ENCODE measurements at places on chromosomes 12 and 14. TPM values are rescaled to one million over a fixed set of nuclear protein-coding genes. Genes with fewer than 3 reads are reported as not detected.

DNA sequence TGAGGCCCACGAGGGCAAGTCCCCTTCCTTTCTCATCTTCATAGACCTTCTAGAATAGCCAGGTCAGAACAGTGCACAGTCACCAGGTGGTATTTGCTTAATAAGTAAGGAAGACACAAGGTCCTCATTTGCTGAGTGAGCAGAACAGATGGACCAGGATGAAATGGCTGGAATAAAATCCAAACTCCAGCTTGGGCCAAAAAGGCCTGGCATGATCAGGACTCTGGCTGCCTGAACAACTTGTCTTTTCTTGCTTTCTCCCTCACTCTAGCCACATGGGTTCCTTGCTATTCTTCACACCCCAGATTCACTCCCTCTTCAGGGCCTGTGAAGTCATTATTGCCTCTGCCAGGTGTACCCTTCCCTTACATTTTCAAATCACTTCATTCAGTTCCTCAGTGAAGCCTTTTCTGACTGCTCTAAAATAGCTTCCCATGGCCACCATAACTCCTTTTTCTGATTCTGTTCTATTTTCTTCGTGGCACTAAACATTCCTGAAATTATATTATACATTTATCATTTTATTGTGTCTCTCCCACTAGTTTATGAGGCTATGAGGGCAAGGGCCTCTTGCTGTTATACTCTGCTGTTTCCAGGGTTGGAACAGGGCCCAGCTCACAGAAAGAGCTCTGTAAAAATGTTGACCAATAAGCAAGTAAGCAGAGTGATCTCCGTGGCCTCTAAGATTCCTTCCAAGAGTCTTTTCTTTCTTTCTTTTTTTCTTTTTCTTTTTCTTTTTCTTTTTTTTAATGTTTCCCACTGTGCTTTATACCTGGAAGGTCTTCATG, 150.8 kb downstream of the TTC8 start:
- DNase-seq = no peak

GRCh38 chr12:116263844-116264243, 13.6 kb downstream of the MED13L start:
- DNase-seq = no peak

- DNase-seq = no peak
These were observed 65.9 kb upstream of the PPP1R12A start for GRCh38 chr12:80000831-80001230.

GRCh38 chr14:68340262-68340661, 452.6 kb downstream of the ZFP36L1 start:
- DNase-seq = no peak

GRCh38 chr12:13318231-13319015, 121.9 kb downstream of the EMP1 start:
- no peak for DNase-seq

DNA sequence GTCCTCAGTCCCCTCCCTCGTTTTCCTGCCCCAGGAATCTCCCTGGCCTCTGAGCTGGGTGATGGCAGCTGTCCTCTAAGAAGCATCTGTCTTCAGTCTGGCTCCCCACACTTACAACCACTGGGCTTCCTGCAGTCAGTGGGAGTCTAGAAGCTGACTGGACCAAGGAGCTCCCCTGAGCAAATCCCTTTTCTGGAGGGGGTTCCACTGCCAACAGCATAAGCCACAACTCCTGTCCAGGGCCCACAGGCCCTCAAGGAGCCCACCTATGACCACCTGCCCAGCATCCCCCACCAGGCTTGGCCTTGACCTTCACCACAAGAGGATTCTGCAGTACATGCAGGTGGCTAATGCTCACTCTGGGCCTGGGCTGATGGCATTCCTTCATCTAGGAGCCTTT, 4.1 kb downstream of the RDH16 start:
- peak; percentile 74 for DNase-seq

GRCh38 chr12:3461391-3461790, 29.6 kb upstream of the PRMT8 start:
- DNase-seq = no peak

GRCh38 chr14:95535226-95536021, 574 bp downstream of the GLRX5 start:
- DNase-seq = no peak

DNA sequence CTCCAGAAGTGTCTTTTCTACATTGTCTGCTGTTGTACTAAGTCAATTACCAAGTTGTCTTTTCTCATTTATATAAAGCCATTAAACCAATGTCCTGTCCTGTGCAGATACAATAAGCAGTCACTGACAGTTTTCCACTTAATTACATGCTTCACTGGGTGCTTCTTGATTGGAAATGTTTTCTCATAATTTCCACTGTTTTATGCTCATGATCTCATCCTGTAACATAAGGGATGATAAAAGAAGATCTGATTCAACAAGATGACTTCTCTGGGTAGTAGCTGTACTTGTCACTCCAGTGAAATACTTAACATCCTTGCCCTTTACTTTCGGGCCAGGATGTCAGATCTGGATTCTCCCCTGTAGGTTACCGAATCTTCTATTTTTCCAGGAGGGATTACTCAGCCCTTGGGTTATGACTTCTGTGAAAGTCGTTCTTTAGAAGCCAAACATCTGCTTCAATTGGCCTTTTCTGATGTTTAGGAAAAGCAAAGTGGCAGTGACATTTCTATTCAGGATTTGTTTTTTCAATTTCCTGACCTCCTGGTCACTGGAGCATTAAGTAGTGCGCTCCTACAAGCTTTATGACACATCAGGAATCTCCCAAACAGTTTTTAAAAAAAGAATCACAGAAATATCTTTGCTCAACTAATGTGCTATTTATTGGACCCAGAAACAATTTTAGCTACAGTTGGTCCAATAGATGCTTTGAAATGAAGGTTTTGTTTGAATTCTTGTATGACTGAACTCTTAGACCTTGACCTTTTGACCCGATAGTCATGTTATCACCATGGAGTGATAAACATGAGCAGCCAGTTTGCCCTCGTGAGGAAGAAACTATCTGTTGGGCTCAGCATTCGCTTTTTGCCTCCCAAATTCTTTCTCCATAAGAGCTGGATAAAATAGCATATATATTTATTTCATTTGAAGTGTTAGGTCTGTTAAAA, 234.5 kb upstream of the SSTR1 start:
- no peak for DNase-seq

- DNase-seq = no peak
These were observed 44.7 kb upstream of the FBRSL1 start for GRCh38 chr12:132444957-132445883.

GRCh38 chr12:50004696-50005095, 20.6 kb downstream of the RACGAP1 start:
- DNase-seq = no peak

DNA sequence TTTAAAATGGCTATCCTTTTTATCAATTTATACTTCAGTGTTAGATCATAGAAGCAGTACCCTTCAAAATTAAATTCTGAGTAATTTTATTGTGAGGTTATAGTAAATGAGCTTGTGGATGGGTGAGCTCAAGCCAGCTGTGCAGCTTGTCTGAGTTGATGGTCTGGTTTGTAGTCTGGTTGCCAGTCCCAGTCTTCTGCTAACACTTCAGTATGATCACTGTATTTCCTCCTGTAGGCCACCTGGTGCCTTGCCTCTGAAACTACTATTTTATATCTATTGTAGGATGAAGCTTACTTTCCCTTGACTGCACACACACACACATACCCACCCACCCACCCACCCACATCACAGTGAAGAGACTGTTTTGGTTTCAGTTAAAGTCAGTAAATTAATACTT, 496.4 kb downstream of the PCNX1 start:
- DNase-seq = no peak

DNA sequence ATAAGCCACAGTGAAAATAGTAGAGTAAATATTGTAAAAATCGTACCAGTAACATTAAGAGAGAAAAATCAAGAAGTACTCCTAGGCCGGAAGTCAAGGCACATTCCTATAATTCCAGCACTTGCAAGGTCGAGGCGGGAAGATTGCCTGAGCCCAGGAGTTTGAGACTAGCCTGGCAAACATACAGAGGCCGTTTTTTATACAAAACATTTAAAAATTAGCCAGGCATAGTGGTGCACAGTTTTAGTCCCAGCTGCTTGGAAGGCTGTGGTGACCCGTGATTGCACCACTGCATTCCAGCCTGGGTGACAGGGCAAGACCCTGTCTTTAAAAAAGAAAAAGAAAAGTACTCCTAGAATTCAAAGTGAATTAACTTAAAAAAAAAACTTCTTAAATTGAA, 341.8 kb downstream of the C12orf50 start:
- DNase-seq = no peak

DNA sequence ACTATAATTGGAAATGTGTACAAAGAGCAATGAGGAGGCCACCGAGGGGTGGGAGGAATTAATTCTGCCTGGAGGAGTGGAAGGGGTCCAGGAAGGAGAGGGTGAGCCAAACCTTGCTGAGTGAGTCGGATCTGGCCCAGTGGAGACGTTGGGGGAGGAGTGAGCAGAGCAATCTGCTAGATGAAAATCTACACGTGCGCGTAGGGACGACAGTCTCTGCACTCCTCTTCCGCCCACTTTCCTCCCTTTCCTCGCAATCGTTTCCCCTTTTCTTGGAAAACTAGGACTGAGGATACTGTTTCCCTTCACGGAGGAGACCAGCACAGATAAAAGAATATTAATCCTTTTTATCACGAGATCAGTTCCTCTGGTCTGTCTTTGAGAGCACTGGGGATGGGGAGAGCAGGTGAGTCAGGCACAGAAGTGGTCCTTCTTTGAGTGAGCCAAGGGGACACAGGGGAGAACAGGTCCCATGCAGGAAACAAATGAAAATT, 2.9 kb upstream of the NAB2 start:
- no peak for DNase-seq

GRCh38 chr14:90642244-90642717, 173.9 kb downstream of the TTC7B start:
- no peak for DNase-seq

DNA sequence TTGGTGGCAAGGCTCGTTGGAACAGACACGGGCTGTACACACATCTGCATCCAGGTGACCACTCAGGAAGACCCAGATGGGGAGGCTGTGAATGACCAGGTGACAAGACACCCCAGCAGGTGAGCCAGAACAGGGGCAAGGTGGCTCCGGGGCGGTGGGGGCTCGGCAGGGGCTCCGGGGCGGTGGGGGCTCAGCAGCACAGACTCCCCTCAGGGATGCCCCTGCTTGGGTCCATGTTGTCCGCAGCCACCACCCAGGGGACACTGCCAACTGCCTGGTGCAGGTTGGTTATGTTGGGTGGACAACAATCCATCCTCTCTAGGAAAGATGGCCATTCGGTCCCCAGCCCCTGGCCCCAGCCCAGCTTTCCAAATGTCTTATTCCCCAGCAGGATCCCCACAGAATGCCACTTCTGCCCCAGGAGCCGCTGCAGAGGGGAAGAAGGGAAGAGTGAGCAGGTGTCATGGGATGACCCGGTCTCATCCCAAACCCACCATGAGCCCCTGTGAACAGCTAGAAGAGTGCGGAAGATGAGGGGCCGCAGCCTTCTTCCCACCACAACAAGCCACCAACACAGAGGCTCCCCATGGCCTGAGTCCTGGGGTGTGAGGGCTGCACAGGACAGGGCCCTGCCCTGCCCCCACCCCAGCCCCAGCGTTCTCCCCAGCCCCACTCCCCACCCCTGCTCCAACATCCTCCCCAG, 31.4 kb upstream of the C14orf180 start:
- no peak for DNase-seq

GRCh38 chr14:56333359-56334292, 215.4 kb downstream of the PELI2 start:
- DNase-seq = no peak

- peak; percentile 96 for DNase-seq
These were observed 60.2 kb upstream of the FERMT2 start for GRCh38 chr14:53011053-53011462.

DNA sequence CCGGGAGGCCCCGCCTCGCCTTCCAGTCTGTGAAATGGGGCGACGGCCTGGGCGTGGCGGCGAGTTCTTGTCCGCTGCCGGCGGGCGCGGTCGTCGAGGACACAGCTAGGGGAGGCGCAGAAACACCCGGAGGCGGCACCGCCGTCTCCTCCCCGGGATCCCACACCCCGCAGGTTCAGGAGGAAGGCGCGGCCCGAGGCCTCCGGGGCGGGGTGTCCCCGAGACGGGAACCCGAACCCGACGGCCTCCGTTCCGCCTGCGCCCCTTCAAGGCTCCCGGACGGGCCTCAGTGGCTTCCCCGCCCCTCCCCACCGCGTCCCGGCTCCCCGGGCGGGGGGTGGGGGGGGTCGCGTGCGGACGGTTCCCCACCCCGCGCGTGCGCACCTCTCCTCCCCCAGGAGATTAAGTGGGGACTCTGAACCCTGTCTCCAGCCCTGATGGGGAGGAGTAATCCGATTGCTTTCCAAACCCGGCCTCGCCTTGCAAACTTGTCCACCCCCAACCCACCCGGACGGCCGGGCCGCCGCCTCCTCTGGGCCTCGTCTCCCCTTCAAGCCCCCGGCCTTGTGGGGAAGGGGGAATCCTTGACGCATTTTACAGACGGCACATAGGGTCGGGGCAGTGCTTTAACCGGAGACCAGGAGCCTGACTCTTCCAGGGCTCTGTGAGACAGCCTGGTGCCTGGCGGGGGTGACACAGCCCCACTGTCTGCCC, 35.3 kb upstream of the ANKRD9 start:
- no peak for DNase-seq

DNA sequence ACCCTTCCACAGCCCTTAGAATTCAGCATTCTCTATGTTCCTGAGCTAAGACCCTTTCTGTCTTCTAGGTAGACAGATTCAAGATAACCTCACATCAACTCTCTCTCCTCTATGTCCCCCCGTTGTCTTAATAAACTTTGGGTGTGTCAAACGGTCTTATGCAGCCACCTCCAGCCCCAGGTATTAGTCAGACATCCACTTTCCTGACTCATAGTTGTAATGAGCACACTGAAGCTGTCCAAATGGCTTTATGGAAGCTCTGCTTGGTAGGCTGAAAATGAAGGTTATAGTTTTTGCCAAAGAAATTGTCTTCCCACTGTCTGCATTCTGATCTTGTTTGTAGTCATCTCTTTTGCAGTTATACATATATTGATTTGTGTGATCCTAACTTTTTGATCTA, 482.0 kb downstream of the RMST start:
- DNase-seq = no peak

DNA sequence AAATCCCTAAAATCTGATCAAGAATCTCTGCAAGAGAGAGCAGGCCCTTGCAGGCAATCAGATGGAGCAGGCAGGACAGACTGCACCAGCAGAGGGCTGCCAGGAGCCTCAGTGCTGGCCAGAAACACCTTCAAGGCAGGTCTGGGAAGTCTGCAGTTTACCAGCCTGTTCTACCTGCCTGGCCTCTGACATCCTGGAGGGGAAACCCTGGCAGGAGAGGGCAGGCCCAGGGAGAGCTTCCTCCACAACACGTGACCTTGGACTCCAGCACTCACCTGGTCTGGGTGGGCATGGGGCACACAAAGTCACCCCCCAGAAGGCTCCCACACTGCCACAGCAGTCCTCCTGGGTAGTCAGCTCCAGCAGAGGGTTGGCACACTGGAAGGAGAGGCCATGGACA, 56.0 kb downstream of the ISCA2 start:
- DNase-seq = no peak

The GALNT6 gene
- total RNA-seq = 12.5 TPM

The PTPRQ gene
- total RNA-seq = 0.25 TPM

The GLIPR1L1 gene
- total RNA-seq = not detected

The RNU4-1 gene
- under 0.01 TPM for total RNA-seq

The GZMH gene
- not detected for total RNA-seq

The KRT79 gene
- total RNA-seq = 1.7 TPM

The TTC6 gene
- total RNA-seq = 4.4 TPM

The KRT6C gene
- total RNA-seq = 257 TPM

The GPRC5A gene
- 26.8 TPM for total RNA-seq
